ENCODE measurements at places on chromosomes 6 and 20. TPM values are rescaled to one million over a fixed set of nuclear protein-coding genes. Genes with fewer than 3 reads are reported as not detected.

GRCh38 chr6:142561511-142562265 is 259.9 kb downstream of the ADGRG6 start:
- no peak for DNase-seq

DNA sequence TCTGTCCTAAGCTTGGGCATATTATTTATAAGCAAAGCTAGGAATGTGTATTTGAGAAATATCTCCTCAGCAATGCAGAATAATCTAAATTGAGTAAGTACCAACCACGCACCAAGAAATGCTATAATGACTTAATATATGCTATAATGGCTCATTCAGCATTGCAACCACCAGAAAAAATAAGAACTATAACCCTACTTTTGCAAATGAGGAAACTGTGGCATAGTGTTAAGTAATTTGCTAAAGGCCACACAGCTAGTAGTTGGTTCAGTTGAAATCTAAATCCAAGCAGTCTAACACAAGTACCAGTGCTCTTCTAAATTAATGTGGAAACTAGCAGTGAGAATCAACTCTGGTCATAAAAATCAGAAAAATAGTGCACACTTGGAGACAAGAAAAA is 35.7 kb downstream of the HBS1L start:
- no peak for DNase-seq

MCHR2 gene
- total RNA-seq = not detected

KAT14 gene
- total RNA-seq = 21.7 TPM

NFKBIL1 gene
- 20.4 TPM for total RNA-seq

SMOC2 gene
- not detected for total RNA-seq
